Kidney capillary endothelial cell (primary cell): ENCODE measurements at places on chromosomes 2 and 18.

- no peak for DNase-seq
Measured at GRCh38 chr18:25713103-25713502, 361.1 kb upstream of the ZNF521 start.

DNA sequence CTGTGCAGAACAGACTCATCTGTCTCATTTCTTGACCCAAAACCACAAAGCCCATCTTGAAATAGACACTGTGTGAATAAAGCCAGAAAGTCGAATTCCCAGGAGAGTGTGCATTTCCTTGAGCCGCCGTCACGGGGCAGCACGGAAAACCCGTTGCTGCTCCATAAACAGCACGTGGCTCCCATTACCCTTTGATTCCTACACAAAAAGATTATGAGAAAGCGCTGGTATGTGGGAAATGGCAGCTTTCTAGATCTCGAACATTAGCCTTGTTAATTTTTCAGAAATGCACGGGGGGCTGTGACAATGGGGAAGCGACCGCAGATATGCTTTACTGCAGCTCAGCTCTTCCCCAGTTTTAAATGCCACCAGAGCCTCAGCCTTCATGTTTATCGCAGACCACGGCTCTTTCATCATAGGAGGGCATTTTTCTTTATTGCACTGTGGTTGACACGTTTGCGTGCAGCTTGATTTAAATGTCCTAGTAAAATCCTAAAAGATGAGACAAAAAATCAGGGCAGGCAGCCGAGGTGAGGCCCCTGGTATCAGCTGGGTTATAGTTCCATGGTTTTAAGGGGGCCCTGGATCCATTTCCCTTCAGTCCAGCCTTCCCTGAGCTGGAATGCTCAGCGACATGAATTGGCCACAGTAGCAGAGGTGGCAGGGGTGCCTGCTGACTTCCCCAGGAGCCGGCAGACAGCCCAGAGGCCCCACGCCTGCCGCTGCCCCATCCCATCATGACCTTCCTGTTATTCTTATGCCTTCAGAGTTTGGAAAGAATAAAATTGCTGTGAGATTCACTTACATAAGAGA, 249.3 kb downstream of the NDUFA10 start:
- no peak for DNase-seq

DNA sequence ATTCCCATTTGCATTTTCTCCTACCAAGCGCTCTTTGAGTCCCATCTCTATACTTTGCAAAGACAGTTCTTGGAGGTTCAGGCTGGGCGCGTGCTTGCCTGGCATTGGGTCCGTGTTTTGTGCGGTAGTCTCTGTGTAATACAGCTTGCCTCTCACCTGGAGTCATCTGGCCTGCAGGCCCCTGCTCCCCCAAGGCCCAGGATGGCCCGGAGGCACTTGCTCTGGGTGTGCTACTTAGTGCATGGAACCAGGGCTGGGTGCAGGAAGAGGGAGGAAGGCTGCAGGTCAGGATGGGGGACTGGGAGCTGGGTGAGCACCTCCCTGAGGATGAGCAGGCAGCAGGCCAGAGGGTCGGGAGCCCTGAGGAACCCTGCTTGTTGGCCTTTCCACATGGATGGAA, 220.9 kb downstream of the LDLRAD4 start:
- DNase-seq: no peak

GRCh38 chr2:160498137-160498536, 4.5 kb upstream of the RBMS1 start:
- no peak for DNase-seq

- peak; percentile 14 for DNase-seq
Measured at GRCh38 chr2:187174582-187174981, 273.5 kb downstream of the CALCRL start.

DNA sequence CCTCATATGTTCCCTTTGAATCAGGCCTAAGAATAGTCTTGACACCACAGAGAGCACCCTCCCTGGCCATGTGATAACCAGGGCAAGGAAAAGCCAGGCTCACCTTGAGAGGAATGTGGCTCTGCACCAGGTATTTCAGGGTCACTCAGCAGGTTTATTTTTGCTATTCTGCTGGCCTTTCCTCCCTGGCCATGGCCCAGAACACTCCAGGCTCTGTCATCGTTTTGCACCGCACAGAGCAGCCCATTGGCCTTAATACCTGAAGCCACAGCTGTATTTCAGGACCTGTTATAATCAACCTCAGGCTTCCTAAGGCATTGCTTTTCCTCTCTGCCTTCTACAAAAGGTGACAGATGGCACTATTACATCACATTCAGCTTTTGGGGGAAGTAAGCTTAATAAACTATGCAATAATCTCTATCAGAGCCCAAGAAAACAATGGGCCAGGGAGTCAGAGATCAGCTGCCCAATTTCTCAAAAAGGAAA, 668.3 kb downstream of the IRS1 start:
- DNase-seq: no peak

GRCh38 chr2:10225291-10226037, 77.2 kb upstream of the HPCAL1 start:
- DNase-seq: no peak

DNA sequence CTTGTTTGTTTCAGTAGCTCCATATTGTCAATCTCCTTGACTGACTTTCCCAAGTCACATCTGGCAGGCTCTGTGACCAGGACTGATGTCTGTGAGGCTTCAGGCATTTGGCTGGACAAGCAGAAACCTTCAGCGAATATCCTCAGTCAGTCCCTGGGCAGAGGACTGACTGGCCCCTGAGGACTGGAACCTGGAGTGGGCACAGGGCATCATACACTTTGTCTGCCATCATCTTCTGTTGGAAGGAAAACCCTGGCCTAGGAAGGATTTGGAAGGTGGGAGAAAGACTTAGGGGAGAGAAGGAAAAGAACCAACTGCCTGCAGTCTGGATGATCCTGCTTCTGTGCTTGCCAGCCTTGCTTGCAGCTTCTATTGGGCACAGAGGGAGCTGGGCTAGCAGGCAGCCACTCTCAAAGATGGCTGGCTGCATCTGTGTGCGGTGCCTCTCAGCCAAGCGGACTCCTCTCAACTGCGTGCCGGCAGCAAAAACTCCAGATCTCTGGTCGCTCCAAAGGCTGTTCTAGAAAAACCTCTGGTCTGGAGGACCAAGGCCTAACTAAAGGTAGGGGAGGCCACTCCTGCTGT, 126.8 kb downstream of the MARCHF4 start:
- no peak for DNase-seq
